NCI-H2029 (cell line): ENCODE measurements at places on chromosomes 5 and 9.

GRCh38 chr5:118793652-118794051, 194.7 kb downstream of the DTWD2 start:
- DNase-seq = no peak

DNA sequence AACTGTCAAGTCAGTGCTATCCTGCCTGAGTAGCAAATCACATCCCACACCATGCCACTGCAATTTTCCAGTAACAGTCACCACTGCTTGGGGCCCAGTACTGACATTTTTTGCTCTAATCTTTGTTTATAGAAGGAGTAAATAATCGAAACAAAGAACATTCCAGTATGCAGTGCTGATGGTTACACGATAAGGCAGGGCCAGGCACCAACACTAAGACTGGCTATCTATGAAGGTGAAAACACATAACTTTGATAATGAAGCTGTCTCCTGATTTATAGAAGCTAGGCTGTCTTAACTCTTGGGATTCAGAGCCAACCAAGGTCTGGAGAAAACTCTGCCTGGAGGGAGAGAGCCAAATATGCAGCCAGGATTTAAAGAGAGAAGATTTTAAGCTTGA, 365.3 kb downstream of the BNC2 start:
- DNase-seq = no peak

- no peak for DNase-seq
Observed at GRCh38 chr5:112784726-112785125, 47.0 kb downstream of the APC start.

DNA sequence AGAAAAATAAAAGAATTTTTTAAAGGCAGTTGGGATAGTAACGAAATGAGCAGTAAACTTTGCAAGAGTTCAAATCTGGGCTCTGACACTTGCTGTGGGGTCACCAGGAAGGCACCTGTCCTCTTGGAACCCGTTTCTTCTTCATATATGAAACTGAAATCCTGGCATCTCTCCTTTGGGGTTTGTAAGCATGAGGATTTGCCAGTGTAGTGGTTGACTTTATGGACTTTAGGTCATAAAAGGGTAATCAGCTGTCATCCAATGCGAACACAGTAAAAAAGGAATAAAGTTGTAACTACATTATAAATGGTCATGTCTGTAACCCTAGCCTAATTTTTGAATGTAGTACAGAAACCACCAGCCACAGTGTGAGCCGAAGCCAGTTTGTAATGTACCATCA, 1.3 kb downstream of the RAB14 start:
- DNase-seq = no peak

DNA sequence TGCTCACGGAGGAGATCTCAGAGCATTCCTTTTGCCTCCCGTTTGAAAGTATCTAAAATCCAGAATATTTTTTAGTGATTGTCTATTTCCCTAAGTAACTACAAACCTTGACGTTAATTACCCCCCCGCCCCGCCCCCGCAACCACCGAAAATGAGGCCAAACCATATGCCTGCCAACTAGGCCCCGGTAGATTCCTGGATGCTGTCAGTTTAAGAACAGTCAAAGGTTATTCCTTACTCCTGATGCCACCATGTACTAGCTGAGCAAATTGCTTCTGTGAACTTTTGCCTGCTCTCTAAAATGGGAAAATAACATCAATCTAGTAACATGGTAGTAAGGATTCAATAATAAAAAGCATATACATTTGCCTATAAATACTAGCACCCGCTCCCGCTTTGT, 244.8 kb downstream of the SAXO1 start:
- no peak for DNase-seq

- DNase-seq = no peak
Observed at GRCh38 chr5:9545992-9546851, at the start of gene SEMA5A. TSS of gene SEMA5A (minus strand) at chr5:9546075. CDS start at chr5:9379946, 166,129 bp downstream.
